Pancreas (tissue), 10 donors: ENCODE measurements at places on chromosomes 12 and 14. TPM values are rescaled to one million over a fixed set of nuclear protein-coding genes. Genes with fewer than 3 reads are reported as not detected.

JPH4 gene
- total RNA-seq, result 0.37 TPM

GRIN2B gene
- total RNA-seq, result 0.04 TPM

KRT78 gene
- total RNA-seq, result 0.35 TPM

MYH7 gene
- 0.43 TPM for total RNA-seq

MIP gene
- total RNA-seq, result not detected

- peak; percentile 59 for DNase-seq
- H3K27me3 ChIP-seq, result no peaks in the 10 kb centered on the region
- no peak within 1 kb of the TSS for H3K27ac ChIP-seq
- H3K4me3 ChIP-seq, result peak within 1 kb of the TSS; percentile 23
Observed at GRCh38 chr14:105168496-105168978, at the start of gene JAG2. Gene JAG2 (minus strand): TSS chr14:105168776. CDS start chr14:105168420, 356 bp downstream.

GALNT8 gene
- total RNA-seq, result 0.28 TPM

DNA sequence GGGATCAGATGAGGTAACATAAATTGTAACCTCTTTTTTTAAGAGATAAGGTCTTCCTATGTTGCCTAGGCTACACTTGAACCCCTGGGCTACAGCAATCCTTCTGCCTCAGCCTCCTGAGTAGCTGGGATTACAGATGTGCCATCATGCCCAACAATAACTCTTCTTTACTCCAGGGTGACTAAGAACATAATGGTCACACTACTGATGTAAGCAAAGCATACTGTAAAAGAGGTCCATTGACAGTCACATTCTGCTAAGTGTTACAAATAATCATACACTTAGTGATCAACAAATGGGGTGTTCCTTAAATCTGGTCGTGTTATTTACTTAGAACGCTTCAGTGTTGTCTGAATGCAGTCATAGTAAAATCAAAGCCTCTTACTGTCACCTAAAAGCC is 68.9 kb downstream of the EPS8 start:
- H3K27ac ChIP-seq, result no peak overlapping the region
- H3K36me3 ChIP-seq, result no peaks in the 10 kb centered on the region
- H3K4me1 ChIP-seq, result peaks cover 5% of the 10 kb centered on the region
- H3K4me3 ChIP-seq, result no peak overlapping the region

TSHR gene
- total RNA-seq, result 0.22 TPM

GRCh38 chr12:48356041-48356768 is 5.5 kb upstream of the ZNF641 start:
- H3K27me3 ChIP-seq, result no peaks in the 10 kb centered on the region
- H3K4me1 ChIP-seq, result no peaks in the 10 kb centered on the region
- DNase-seq, result no peak
- H3K36me3 ChIP-seq, result no peaks in the 10 kb centered on the region
- no peak overlapping the region for H3K27ac ChIP-seq

- H3K36me3 ChIP-seq, result no peaks in the 10 kb centered on the region
- peak; percentile 76 for DNase-seq
Observed at GRCh38 chr14:68501614-68502052, 291.2 kb downstream of the ZFP36L1 start.

GRCh38 chr14:38336298-38336697 is 80.4 kb upstream of the CLEC14A start:
- no peak for DNase-seq
- H3K27ac ChIP-seq, result no peak overlapping the region
- H3K4me1 ChIP-seq, result no peaks in the 10 kb centered on the region
- H3K4me3 ChIP-seq, result no peak overlapping the region

LRRC10 gene
- total RNA-seq, result not detected

DNA sequence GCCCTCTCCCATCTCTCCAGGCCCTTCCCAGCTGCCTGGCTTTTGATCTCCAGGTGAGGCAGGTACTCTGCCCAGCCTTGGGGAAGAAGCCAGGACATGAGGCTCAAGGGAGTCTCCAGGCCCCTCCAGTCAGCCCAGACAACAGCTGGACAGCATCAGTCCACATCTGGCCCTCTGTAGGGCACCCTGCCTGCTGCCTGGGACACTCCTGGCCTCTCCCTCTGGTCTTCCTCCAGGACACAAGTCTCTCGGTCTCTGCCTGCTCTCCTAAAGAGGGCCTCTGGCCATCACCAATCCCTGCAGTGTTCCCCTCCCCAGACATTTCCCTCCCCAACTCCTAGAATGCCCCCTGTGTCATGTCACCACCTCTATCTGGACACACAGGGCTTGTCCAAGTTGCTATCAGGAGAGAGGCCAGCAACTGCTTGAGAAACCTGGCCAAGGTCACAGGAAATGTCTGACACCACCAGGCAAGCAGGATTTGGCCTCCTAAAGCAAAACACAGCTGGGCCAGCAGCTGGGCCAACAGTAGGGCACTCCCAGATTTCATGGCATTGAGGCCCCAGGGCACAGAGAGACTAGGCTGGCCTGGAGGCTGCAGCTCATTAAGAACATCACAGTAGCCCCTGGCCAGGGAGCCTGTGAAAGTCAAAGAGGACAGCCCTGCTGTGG is 29.0 kb downstream of the LTBP2 start:
- no peak overlapping the region for H3K4me3 ChIP-seq
- no peak overlapping the region for H3K27ac ChIP-seq
- peak; percentile 76 for DNase-seq
- no peaks in the 10 kb centered on the region for H3K36me3 ChIP-seq
- no peaks in the 10 kb centered on the region for H3K4me1 ChIP-seq

- H3K27ac ChIP-seq, result no peak overlapping the region
- no peaks in the 10 kb centered on the region for H3K36me3 ChIP-seq
- no peak for DNase-seq
Observed at GRCh38 chr12:47945341-47945728, 18.1 kb upstream of the TMEM106C start.

DNA sequence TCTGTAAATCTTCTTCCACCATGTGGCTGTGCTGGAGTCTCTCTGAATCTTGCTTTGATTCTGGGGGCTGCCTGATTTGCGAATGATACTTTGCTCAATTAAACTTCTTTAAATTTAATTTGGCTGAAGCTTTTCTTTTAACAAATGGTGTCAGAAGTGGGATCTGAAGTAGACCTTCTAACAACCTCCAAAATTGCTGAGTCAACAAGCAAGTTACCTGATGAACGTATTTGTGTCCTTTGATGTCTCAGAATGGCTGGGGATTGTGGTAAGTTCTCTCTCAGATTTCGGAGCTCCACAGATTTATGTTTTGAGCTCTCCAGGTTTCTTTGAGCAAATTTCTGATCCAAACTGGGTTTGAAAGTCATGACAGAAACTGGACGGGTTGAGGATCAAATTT is 1.9 kb upstream of the OR4E1 start:
- H3K27ac ChIP-seq, result no peak overlapping the region
- no peaks in the 10 kb centered on the region for H3K27me3 ChIP-seq
- H3K4me1 ChIP-seq, result no peaks in the 10 kb centered on the region
- no peak for DNase-seq
- no peaks in the 10 kb centered on the region for H3K36me3 ChIP-seq
- no peak overlapping the region for H3K4me3 ChIP-seq
